ENCODE measurements at places on chromosomes 7 and 10.

GRCh38 chr7:86407291-86407690 lies 236.4 kb upstream of the GRM3 start:
- DNase-seq, result no peak

GRCh38 chr7:130904031-130904757 lies 170.2 kb upstream of the KLF14 start:
- DNase-seq, result no peak

GRCh38 chr7:64882341-64883112 lies 20.5 kb upstream of the ZNF273 start:
- no peak for DNase-seq

GRCh38 chr7:84611391-84611790 lies 416.8 kb upstream of the SEMA3A start:
- no peak for DNase-seq

- no peak for DNase-seq
Observed at GRCh38 chr10:71299071-71299785, 19.8 kb upstream of the SLC29A3 start.

GRCh38 chr10:127300868-127301321 lies 104.5 kb upstream of the INSYN2A start:
- no peak for DNase-seq

- DNase-seq, result no peak
Observed at GRCh38 chr7:80493121-80493849, 18.6 kb downstream of the GNAT3 start.

DNA sequence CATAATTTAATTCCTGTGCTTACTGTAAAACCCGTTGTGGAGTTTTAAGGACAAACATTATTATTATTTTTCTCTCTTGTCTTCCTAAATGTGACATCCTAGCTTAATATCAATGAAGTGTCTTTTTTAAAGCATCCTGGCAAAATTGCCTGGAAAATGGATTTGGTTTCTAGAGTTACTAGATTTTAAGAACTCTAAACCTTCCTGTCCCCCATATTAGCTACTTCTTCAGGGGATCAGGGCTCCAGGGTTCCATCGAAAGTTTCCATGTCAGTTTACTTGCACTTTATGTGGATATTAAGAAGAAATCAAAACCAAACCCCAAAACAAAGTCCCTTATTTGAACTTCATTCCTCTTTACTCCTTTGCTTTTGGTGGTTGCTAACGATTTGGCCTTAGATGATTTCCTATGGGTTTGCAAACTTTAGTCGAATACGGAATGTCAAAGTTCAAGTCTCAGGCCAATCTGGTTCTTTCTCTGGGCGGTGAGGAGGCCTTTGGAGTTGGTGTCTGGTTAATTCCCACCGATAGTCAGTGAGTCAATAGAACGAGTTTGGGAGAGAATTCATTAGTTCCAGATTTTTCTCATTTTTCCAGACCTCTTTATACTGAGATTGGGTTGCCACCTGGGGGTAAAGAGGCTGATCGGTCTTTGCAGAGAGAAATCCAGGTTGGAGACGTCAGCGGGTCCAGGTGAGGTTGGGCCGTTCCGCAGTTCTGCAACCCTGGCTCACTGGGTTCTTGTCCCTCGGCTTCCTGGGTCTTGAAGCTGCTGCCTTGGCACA lies 1.1 kb downstream of the CUX1 start:
- DNase-seq, result no peak

DNA sequence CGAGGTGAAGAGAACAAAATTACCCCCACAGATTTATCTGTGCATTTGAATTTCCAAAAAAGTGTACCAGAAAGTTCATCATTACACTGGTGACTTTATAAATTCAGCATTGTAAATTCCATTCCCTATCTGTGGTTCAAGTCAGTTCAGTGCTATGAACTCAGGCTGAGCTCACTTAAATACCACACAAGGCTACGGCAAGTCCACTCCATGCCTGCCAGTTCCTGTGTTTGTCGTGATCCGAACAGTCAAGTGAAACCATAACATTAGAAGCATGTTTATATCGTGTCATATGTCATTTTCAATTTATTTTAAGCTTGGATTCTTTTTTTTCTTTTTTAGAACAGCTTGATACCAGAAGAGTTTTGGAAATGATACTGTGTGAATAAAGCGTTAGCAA lies 14.8 kb downstream of the MBL2 start:
- DNase-seq, result no peak

- no peak for DNase-seq
Observed at GRCh38 chr7:50957431-50957830, 174.7 kb upstream of the GRB10 start.

DNA sequence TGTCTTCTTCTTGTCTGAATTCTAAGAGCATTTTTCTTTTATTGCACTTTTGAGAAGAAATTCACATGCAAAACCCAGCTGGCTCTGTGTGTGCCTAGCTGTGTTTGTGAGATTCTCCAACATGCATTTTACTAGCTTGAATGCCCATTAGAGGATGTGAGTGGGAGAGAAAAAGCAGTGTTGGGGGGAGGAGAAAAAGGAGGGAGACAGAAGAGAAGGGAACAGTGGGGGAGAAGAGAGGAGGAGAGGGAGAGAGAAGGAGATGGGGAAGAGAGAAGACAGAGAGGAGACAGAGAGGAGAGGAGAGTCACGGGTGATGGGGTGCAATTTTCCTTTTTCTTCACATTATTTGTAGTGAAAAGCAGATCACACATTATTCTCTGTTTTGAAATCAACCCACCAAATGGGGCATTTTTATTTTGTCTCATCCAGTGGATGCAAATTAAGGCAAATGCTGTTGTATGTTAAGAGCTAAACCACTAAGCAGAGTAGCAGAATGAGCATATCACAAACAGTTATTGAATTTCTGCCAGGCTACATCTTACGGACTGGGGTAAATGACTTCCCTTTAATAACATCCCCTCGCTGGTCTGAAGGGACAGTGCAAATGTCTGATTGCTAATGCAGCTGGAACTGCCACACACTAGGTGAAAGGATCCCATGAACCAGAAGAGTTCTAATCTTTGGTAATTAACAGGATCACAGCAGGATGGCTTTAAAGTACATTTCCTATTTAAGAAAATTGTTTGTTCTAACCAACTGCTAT lies 849 bp downstream of the LRRN3 start:
- DNase-seq, result no peak
